ENCODE measurements at places on chromosomes 1 and 21.

DNA sequence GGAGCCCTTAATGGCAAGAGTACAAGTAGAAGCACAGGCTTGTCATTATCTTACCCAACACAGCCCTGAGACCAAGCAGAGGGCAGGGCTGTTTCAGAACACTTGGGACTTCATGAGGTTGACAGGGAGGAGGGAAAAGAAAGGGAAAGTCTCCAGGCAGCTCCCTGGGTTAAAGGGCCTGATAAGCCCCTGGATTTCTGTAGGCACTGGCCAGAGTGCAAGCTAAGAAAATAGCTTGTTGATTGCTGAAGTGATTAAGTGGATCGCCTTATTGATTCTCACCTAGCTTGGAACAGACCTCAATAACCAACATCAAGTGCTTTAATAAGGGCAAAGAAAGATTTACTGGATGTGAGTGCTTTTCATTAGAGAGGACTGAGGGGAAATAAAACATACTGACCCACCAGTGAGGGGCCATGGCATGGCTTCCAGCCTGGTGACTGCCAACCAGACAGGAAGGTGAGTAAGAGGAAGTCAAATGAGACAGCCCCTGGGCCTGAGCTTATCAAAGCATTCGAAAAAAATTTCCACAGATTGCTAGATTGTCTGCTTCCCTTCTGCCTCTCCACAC lies 121.4 kb upstream of the NFIA start:
- H3K4me3 ChIP-seq = no peak overlapping the region
- H3K36me3 ChIP-seq = no peaks in the 10 kb centered on the region
- H3K27ac ChIP-seq = no peak overlapping the region
- peaks cover 5% of the 10 kb centered on the region for H3K4me1 ChIP-seq
- no peaks in the 10 kb centered on the region for H3K27me3 ChIP-seq

GRCh38 chr1:209651138-209651587 lies 1.1 kb downstream of the LAMB3 start:
- no peaks in the 10 kb centered on the region for H3K27me3 ChIP-seq
- no peaks in the 10 kb centered on the region for H3K36me3 ChIP-seq
- no peak overlapping the region for H3K4me3 ChIP-seq

GRCh38 chr1:224182057-224182865 lies 779 bp upstream of the DEGS1 start:
- no peaks in the 10 kb centered on the region for H3K36me3 ChIP-seq
- H3K4me1 ChIP-seq = peaks cover 39% of the 10 kb centered on the region
- H3K27ac ChIP-seq = peak overlapping the region; percentile 98
- DNase-seq = no peak
- no peaks in the 10 kb centered on the region for H3K27me3 ChIP-seq
- H3K4me3 ChIP-seq = peak overlapping the region; percentile 97

DNA sequence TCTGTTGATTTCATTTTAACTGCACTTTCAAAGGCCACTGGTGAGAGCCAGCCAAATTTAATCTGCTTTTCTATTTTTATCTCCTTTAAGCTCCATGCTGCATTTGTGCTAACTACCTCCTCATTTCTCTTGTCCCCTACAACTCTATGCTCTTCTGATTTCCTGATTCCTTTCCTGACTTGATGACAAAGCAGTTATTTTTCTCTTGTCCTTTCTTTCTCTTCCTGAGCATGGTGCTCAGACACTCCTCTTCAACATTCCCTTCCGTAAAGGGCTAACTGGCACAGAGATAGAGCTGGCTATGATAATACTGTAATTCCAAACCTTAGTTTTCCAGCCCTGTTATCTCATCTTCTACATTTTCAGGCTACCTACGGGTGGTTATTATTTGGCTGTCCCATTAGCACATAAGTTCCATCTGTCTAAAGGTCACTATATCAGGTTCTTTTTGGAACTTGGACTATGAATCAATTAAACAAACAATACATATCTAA lies 6.8 kb upstream of the BCAS2 start:
- peaks cover 15% of the 10 kb centered on the region for H3K36me3 ChIP-seq
- no peak overlapping the region for H3K4me3 ChIP-seq
- no peak for DNase-seq
- no peak overlapping the region for H3K27ac ChIP-seq
- H3K4me1 ChIP-seq = no peaks in the 10 kb centered on the region

All from tibial artery (tissue), 4 donors.